ENCODE measurements at places on chromosomes 1 and 21. TPM values are rescaled to one million over a fixed set of nuclear protein-coding genes. Genes with fewer than 3 reads are reported as not detected.

The S100A7A gene
- not detected for total RNA-seq

The RAP1GAP gene
- 2.3 TPM for total RNA-seq

The F5 gene
- not detected for total RNA-seq

The CNKSR1 gene
- not detected for total RNA-seq

The KANK4 gene
- total RNA-seq = 0.78 TPM

The ADGRL2 gene
- 36.4 TPM for total RNA-seq
